ENCODE measurements at places on chromosomes 6 and 20.
A peak's percentile ranks its signal among the peaks of the same experiment; 100 is the strongest.

DNA sequence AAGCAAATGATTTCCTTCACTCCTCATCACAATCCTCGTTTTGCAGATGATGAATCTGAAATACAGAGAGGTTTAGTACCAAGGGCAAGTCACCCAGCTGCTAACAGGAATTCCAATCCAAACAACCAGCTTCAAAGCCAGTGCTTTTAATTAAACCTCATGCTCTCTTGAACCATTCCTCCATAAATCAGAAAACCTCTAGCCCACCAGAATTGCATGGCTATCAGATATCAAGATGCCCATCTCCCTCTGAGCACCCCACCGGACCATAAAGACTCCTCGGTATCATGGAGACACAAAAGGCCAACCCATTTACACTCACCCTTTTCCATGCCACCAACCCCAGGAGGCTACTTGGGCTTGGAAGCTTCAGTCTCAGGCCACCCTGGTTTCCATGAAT is 46.0 kb downstream of the TFAP2A start:
- no peak for DNase-seq

DNA sequence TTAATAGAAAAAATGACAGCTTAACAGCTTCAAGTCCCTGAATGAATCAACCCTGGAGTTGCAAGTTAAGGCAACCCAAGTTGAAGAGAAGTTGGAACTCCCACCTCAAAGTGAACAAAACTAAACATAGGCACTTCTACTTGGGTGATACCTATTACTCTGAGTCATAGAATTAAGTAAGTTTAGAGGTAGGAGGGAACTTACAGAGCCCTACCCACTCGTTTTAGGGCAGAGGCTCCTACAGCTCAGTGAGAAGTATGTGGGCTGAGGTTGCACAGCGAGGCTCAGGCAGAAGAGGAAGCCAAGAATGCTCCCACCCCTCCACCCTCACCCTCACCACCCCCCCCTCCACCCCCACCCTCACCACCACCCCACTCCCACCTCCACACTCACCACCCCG is 42.2 kb downstream of the NFATC2 start:
- DNase-seq, result no peak

- no peak for DNase-seq
Observed at GRCh38 chr6:3210024-3210610, 17.3 kb downstream of the TUBB2B start.

DNA sequence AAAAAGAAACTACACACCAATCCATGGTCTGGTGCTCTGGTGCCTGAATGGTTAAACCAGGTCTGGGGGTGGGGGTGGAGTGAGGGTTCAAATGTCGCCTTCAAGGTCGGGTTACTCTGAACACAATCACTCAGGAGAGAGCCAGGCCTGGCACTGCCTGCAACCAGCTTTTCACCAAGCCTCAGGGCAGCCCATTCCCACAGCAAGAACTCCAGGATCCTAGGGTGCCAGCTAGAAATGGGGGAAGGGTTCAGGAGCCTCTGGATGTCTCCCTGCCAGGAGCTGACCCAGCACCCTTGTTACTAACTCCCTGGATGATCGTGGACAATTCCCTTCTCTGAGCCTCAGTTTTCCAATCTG is 6.7 kb downstream of the SDC4 start:
- no peak for DNase-seq

- DNase-seq, result no peak
Observed at GRCh38 chr6:156508923-156509322, 268.3 kb upstream of the ARID1B start.

DNA sequence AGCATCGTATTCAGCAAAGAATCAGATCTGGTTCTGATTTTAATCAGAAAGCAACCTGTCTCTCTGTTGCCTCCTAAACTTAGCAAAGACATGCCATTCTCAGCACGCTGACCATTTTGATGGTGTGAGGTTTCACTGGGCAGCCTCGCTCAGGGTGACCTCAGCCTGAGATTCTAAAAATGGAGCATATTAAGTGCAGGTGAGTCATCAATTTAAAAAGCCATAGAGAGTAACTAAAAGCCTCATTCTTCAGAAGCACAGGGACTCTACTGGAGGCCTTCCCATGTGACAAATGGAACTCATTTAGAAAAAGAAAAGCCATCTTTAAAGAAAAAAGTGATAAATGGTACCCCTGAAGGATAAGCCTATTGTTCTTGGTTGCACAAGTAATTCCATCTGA is 91.3 kb downstream of the FILIP1 start:
- DNase-seq, result no peak

GRCh38 chr6:122407712-122408111 is 8.3 kb downstream of the HSF2 start:
- no peak for DNase-seq

- DNase-seq, result no peak
Observed at GRCh38 chr20:4605166-4605565, 116.5 kb upstream of the PRND start.

GRCh38 chr6:25958700-25959162 is 3.9 kb upstream of the TRIM38 start:
- DNase-seq, result no peak

DNA sequence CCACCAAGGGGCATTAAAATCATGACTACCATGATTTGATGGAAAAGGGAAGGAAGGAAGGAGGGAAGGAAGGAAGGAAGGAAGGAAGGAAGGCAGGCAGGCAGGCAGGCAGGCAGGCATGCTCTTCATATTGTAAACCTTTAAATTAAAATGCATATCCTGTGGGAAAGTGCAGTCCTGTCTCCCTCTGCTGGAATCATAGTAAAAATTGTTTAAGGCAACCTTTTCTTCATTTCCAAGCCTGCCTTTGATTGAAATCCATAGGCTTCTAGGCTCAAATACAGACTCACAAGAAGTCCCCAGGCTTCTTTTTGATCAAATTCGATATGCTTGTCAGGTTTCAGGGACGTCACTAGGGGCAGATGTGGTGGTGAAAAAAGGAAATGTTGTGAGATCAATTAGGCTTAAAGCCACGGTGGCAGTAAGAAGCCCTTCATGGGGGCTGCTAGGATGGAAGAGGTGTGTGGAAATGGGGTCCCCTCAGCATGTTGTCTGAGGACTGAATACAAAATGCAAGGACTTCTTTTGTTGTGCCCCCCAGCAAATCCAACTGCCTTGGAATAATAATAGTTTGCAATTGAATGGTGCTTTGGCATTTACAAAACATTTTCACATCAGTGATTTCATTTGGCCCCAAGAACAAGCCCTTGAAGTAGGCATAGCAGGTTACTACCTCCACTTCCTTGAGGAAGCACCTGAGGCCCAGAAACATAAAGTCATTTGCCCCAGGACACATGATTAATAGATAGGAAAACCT is 25.6 kb upstream of the GABRR1 start:
- peak; percentile 57 for DNase-seq

DNA sequence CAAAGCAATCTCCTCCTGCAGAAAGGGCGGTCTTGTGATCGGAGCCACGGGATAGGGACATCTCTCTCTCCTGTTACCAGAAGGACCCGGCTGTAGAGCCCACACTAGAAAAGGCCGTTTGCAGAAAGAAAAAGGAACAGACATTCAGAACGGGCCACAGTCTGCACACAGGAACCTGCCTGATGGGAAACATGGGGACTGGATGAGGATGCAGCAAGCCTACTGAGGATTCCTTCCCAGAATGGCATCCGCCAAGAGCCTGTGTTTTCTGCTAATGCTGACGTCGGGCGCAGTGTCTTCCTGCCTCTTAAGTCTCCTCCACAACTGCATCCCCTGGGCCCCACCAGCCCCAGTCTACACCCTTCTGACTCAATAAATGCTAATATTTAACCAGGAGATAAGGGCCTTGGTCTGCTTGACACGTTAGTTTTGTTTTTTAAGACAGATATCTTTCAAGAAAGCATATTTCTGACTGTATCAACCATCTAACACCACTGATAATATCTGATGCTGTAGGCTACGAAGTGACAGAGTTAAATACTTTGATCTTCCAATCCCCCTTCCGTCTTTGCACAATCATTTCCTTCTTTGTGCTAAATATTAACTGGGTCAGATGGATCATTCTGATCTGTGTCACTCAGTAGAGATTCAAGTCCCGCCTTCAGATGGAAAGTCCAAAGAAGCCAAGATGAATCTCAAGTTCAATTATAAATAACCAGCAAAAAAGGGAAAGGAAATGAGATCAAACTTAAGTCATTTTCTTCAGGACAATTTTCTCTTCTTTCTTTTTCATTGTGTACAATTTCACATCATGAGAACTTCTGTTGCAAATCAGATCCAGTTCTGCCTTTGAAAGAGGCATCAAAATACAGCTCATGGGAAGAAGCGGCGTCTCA is 20.7 kb downstream of the FAM50B start:
- no peak for DNase-seq

- DNase-seq, result peak; percentile 81
Observed at GRCh38 chr20:675453-676314, at the start of gene SCRT2. TSS of gene SCRT2 (minus strand) at chr20:675802. CDS start at chr20:675601, 201 bp downstream.

DNA sequence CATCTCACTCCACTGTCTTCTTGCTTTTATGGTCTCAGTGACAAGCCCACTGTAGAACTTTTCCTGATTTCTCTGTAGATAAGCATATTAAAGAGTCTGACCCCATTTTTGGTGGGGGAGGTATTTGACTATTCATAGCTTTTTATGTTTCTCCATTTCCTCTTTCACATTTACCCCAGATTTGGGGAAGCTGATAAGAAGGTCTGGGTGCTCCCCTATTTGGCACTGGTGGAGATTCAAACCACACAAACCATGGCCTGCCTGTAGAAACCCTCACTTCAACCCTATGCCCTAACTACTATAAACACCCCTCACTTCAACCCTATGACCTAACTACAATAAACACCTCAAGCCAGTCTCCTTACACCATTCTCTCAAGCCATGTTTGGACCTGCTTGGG is 196.2 kb upstream of the SYNDIG1 start:
- no peak for DNase-seq

Data from retina (tissue), 1 donor.